ACHN (cell line): ENCODE measurements at places on chromosomes 5 and 9.

DNA sequence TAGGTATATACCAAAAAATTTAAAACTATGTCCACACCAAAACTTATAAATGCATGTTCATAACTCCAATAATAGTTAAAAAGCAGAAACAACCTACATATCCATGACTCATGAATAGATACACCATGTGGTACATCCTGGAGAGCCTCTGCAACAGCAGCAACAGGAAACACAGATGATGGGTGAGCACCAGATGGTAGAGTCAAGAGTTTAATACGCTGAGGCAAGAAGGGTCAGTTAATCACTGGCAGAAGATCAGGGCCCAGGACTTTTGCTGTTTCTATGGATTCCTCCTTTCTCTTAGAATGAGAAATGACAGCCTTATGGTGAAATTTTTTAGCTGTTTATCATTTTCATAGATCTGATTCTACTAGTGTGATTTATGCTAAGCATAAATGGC lies 351.8 kb upstream of the ADAMTSL1 start:
- no peak for DNase-seq

GRCh38 chr5:113325054-113325453 lies 109.7 kb downstream of the TSSK1B start:
- DNase-seq, result peak; percentile 15

DNA sequence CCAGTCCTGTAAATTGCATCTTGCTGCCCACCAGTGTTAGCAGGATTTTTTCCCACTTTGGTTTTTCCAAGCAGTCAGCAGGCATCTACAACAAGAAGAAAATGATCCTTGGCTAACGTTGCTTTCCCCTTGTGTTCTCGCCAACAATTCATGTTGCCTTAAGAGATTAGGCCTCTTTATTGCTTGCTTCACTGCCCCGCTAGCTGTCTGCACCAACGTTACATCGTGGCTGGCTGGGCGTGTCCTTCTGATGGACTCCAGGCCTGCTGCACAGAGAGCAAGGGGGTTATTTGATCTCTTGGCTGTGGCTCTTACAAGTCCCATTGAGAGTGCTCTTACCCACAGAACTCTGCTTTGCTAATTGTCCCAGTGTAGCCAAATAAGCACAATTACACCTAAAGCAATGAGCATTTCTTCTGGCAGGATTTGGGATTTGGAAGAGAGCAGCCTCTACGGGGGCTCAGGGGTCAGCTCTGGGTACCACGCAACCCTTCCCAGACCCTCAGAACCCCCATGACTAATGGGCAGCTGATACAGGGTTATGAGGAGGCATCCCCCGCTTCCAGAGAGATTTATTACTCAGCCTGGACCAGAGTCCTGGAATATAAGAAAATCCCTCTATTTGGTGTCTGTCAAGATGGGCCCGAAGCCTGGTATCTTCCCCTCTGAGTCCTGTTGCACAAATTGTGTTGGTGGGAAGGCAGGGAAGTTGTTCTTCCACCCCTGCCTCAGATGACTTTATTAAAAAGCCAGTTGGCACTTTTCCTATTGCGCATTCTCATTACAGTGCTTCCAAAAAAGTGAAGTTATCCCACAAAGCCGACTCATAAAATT lies 17.6 kb downstream of the DCANP1 start:
- no peak for DNase-seq

DNA sequence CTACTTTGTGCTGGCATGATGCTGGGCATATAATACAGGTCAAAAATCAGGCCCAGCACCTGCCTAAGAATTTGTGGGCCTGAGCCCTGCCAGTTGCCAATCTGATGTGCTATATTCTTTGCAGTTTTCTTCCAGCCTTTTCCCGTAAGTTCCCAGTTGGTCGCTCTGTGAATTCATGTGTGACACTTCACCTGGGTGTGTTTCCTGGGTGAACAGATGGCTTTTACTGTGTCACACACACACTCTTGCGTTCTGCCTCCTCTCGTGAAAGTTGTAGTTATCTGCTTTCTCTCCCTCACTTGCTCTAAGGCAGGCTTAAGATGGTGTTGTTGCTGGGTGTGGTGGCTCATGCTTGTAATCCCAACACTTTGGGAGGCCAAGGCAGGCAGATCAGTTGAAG lies 153.5 kb upstream of the DMRT1 start:
- no peak for DNase-seq

- DNase-seq, result peak; percentile 17
Measured at GRCh38 chr5:73388306-73388684, 60.3 kb downstream of the FOXD1 start.

DNA sequence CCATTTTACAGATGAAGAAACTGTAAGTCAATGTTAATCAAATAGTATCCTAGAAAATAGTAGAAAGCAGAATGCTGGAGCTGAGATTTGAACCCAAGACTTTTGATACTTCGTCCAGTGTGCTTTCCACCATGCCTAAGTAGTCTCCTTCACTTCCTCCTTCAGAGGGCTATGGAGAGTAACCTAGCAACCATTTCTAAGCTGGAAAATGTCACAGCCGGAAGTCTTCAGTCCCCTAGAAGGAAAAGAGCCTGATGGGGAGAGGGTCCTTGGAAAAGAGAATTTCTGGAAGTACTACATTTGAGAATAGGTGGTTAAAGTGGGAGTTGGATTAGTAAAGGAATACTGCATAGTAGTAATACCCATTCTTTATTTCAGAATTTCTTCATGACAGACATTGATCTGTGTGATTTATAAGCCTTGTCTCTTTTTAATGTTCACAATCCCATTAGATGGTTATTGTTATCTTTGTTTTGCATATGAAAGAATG lies 32.7 kb downstream of the PCDHAC2 start:
- no peak for DNase-seq

DNA sequence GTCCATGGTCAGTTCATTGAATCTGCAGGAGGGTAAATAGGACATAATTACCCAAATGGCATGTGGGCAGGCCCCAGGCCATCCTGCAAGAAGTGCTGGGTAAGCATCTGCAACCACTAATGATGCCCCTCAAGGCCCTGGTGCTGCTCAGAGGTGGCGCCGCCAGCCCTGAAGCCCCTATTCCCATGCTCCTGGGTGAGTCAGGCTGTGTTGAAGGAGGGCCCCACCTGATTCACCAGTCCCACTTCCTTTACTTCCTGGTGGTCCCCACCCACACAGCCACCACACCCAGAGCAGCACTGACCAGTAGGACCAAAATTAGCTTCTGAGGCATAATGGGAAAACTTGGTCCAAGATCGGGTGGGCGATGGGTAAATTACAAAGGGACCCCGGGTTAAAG lies 120.4 kb upstream of the SPRY4 start:
- DNase-seq, result no peak

DNA sequence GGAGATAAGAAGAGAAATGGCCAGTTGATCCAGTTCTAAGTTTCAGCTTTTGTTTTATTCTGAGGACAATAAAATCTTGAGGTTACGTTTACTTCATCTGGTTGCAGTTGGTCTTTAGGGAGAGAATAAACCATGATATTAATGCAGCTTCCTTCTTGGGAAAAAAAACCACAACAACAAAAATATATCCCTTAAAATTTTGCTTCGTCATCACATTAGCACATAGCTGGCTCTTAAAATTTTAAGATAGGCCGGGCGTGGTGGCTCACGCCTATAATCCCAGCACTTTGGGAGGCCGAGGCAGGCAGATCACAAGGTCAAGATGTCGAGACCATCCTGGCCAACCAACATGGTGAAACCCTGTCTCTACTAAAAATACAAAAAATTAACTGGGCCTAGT lies 86.4 kb downstream of the EQTN start:
- no peak for DNase-seq

DNA sequence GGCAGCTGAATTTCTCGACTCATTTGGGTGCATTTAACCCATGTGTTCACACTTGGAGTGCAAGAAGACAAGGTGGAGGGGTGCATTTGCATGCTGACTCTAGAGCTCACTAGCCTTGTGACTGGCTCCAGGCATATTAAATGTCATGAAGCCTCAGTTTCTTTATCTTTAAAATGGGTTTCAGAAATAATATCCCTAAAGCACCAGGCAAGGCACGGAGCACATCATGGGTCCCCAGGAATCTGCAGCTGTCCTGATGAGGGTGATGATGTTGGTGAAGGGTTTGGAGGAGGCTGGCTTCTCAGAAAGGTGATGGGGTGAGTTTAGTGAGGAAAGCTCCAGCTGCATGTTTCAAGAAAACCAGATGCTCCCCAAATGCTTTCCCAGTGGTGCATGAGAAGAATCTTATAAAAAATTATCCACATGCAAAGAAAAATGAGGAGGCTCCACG lies 14.8 kb downstream of the STC2 start:
- no peak for DNase-seq

DNA sequence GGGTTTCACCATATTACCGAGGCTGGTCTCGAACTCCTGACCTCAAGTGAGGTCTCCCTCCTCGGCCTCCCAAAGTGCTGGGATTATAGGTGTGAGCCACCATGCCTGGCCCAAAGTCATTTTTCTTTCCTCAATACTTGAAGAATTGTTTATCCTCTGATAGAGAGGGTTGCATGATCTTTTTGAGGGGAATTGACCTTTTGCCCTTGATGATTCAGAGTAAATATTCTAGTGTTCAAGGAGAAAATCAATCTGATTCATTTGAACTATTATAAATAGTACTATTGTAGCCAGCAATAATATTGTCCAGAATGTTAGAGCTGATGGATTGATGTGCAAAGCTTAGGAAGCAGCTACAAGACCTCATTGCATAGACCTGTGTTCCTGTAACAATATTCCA lies 47.1 kb downstream of the UGCG start:
- no peak for DNase-seq
